ENCODE measurements at places on chromosomes 1 and 21. TPM values are rescaled to one million over a fixed set of nuclear protein-coding genes. Genes with fewer than 3 reads are reported as not detected.

The ZDHHC18 gene
- 19.8 TPM for total RNA-seq

The NAV1 gene
- total RNA-seq, result 17.9 TPM

The NBPF4 gene
- total RNA-seq, result not detected

GRCh38 chr21:44017601-44018000 lies 5.5 kb downstream of the TRAPPC10 start:
- no peak for DNase-seq

DNA sequence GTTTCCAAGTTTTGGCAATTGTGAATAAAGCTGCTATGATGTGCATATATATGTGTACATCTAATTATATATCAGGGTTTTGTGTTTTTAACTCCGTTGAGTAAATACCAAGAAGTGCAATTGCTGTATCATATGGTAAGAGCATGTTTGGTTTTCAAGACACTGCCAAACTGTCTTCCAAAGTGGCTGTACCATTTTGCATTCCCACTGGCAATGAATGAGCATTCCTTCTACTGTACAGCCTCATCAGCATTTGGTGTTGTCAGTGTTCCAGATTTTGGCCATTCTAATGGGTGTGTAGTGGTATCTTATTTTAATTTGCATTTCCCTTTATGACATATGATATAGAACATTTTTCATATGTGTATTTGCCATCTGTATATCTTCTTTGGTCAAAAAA lies 246.3 kb downstream of the USH2A start:
- no peak for DNase-seq

DNA sequence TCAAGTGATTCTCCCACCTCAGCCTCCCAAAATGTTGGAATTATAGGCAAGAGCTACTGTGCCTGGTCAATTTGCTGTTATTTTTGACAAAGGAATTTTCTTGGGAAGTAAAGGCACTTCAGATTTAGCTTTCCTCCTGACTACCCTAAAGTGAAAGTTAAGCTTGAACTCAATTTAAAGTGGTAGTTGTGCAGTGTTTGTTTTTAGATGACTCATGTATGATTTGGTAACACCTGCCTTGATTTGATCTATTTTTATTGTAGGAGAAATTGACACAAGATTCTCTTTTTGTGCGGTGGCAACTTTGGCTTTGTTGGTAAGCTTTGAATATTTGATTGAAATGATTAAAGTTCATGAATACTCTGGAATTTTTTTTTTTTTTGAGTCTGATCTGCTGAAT lies 5.0 kb downstream of the RABGGTB start:
- no peak for DNase-seq

DNA sequence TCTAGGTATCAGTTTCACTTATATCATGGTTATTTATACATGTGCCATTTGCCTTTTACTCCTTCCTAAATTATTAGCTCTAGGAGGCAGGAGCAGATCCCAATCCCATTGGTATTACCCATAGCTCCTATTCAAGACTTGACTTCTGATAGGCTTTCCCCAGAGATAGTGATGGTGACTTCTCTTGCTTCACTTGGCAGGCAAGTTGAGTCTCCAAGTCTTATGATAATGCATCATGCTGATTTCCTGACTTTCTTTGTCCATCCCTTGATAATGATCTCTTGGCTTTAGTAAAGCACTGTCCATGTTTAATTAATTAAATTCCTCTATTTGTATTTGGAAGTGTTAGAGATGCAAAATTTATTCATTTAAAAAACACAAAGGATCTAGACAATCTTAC lies 253.5 kb upstream of the ADAMTS5 start:
- no peak for DNase-seq

DNA sequence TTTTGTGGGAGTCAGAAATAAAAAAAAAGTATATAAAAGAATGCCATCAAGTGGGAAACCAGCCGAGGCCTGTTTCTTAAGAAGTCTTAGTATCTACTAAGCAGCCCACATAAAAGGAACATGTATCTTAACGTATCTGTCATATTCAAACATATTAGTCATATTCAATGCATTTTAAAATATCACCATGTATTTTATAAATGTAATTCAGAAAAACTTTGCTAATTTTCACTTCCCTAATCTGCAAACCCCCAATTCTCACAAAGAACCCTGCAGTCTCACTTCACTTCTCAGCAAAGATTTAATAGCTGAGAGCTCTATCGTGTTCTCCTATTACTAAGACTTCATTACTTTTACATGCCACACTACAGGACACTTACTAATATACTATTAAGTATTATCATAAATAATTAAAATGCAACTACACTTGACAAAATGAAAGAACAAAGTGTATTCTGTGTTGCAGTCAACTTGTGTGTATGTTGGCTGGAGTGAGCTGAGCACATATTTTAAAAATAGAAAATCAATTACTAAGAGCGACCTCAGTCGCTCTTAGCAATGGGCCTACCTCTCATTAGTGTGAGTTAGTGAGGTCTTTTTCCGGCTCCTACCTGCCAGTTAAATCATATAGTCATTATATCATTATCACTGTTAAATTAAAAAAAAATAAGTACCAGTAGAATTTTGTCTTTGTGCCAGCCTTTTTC lies 484.3 kb downstream of the LMO4 start:
- DNase-seq, result no peak

GRCh38 chr1:110876748-110877341 lies 3.9 kb downstream of the CD53 start:
- DNase-seq, result no peak

- no peak for DNase-seq
Observed at GRCh38 chr1:221643404-221644144, 98.3 kb downstream of the DUSP10 start.

GRCh38 chr21:45747802-45748445 lies 104.4 kb downstream of the PCBP3 start:
- DNase-seq, result no peak
